Ecto neural progenitor cell (in vitro differentiated cells): ENCODE measurements at places on chromosomes 4 and X.

- no peak for DNase-seq
Measured at GRCh38 chr4:103626296-103626695, 93.5 kb downstream of the TACR3 start.

- no peak for DNase-seq
Measured at GRCh38 chrX:2901367-2902036, 27.6 kb downstream of the ARSD start.

DNA sequence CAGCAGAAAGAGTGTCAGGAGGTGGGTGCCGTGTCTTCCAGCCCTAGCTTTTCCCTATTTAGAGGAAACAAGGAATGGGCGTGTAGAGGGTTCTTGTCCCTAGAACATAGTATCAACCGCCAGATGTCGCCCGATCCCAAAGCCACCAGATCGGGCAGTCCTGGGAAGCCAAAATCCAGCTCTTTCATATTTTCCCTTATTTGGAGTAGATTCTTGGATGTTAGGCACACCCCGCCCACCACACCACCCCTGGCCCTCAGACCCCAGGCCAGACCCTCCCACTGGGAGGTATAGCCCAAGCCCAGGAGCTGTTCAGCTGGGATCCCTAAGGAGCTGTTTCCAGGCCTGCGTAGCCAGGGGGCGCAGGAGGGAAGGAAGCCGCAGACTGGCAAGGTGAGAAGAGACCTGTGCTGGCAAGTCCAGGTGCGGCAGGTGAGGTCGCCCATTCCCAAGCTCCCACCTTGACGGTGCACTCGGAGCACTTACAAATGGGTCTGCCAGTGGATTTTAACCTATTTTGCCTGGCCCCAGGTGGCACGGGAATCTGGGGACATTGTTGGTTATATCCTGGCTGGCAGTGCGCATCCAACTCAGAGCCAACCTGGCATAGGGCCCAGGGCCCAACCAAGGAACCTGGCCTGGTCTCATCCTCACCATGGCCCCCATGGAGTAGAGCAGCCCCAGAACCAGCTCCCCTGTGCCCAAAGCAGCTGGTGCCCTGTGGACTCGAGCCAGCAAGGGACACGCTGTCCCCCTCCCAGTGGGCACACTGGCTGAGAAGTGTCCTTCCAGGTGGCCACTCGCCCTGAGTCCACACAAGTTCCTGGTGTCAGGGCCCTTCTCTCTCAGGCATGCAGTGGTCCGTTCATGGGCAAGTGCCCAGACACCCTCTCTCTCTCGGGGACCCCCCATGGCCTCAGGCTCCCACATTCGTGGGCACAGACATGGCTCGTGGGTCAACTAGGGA, 811 bp downstream of the FLNA start:
- DNase-seq = peak; percentile 77

GRCh38 chrX:154988719-154989118, 33.8 kb downstream of the F8 start:
- DNase-seq = no peak

GRCh38 chr4:130233377-130234047, 1137.6 kb downstream of the C4orf33 start:
- no peak for DNase-seq

- no peak for DNase-seq
Measured at GRCh38 chrX:68994135-68994890, 165.5 kb downstream of the EFNB1 start.

GRCh38 chrX:15151267-15152186, 118.4 kb downstream of the ASB9 start:
- DNase-seq = no peak

DNA sequence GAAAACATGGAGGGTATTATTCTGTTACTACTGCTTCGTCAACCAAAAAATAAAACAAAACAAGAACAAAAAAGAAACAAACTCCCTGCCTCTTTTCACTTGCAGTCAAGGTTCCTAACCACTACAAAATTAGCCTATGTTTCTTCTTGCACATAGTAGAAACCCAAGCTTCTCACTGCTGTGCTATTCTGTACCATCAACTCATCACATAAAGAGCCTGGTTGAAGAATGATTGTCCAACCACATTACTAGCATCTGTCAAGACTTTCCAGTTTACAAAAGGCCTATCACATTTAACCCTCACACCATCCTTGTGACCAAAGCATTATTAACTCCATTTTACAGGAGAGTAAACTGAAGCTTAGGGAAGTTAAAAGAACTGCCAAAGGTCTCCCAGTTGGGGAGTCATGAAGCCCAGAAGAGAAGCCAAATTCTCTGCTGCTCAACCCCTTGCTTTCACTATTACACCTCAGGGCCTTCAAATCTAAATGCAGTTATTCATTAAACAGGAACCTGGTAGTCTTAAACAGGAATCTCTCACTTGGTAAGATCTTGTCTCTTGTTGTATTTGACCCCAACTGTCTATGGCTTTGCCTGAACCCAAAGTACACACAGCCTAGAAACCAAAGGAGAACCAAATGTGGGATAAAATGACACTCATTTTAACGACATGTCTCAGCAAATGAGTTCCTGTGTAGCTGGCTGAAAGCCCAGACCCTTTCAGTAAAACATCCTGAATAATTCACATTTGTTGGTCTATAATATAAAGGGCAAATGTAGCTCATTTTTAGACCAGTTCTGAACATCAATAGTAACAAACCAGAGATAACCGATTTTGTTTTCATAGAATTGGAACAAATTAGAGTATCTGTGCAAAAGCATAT, 8.6 kb downstream of the F9 start:
- DNase-seq = no peak

GRCh38 chrX:41802958-41803357, 79.0 kb downstream of the GPR82 start:
- DNase-seq = no peak

DNA sequence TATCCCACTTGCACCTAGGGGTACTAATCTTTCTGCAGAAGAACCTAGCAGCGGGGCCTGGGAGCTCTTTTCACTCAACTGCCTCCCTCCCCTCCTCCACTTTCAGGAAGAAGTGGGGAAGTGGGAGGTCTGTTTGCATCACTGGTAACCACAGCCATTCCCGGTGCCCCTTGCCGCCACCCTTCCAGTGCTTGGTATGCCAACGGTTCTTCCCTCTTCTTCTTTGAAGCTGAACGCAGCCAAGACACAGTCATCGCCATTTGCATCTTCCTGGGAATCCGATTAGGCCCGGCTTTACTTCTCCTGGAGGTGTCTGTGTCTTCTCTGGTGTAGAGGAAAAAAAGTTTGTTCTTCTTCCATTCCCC, 47.2 kb upstream of the RBPJ start:
- no peak for DNase-seq

GRCh38 chr4:3249711-3250437, 915 bp downstream of the MSANTD1 start:
- DNase-seq = no peak

DNA sequence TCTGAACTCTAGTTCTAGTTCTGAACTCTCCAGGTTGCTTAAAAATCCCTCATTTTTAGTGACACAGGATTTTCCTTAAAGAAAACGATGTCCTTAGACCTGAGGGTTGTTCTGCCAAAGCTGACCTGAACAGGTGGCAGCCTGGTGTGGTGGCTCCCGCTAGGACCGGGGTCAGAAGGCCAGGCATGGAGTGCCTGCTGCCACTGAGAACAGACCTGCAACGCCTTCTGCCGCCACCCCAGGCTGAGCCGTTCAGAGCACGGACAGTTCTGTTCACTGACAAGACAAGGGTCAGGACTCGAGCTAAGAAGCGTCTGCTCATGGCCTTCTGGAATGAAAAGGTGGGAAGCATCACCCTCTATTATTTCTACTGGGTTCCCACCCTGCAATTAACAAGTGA, 15.8 kb downstream of the DCTD start:
- no peak for DNase-seq

DNA sequence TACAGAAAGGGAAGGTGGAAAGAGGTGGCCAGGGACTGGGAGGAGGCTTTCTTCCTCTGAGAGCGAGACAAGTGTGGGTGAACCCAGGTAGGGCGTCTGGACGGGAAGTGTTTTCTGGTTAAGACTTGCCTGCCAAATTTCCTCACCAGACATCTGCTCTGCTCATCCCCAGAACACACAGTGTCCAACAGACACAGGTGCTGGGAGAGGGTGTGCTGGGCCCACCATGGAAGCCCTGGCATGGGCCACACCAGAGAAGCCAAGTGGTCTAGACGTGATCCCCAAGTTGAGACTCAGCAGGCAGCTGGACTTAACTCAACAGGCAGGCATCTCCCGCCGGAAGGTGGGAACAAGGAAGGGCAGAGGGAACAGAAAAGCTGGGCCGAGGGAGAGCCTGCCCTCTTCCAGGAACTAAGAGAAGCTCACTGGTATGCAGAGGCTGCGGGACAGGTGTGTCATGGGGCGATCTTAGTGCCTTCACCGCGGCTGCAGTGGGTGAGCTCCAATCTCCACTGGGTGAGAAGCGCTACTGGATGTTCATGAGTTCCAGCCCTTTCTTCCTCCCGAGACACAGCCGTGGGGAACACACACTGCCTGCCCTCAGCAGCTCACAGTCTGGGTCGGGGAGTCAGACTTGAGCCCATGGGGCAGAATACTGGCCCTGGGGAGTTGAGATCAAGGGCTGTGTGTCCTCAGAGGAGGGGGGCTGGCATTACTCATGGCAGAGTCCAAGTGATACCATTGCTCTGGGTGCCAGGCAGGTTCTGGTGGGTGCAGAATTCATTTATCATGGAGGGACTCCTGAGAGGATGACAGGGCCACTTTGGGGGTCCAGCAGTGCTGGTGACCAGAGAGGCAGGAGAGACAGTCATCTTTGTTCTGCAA, 110.2 kb downstream of the CPZ start:
- DNase-seq = peak; percentile 41

DNA sequence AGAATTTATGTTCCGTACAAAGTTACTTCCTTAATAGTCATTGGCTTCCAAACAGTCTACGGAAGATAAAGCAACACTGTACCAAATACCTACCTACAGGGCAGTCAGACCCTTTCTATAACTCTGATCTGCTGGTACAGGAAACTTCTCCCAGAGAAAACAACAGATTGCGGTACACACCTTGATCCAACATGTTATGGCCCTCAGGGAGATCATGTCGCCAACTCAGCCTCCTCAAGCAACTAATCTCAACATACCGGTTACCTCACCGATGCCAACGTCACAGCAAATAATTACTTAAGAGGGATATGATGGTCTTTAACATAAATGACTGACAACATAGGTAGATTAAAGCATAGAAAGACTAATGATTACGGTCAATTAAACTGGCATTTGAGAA, 70.4 kb downstream of the RFC1 start:
- no peak for DNase-seq

GRCh38 chr4:138049355-138049754, 192.8 kb downstream of the SLC7A11 start:
- DNase-seq = no peak

DNA sequence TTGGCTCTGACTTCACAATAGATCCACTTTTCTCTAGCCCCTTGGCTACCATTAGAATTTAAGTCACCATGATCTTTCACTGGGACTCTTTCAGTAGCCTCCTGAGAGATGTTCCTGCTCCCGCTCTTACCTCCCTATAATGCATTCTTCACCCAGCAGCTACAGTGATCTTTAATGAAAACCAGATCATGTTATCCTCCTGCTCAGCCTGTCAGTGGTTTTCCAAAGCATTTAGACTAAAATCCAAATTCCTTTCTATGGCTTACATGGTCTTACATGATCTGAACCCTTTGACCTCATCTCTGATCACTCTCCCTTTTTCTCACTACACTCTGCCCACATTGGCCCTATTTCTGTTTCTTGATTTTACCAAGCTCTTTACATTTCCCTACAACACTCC, 18.3 kb upstream of the RPS6KA3 start:
- DNase-seq = no peak

DNA sequence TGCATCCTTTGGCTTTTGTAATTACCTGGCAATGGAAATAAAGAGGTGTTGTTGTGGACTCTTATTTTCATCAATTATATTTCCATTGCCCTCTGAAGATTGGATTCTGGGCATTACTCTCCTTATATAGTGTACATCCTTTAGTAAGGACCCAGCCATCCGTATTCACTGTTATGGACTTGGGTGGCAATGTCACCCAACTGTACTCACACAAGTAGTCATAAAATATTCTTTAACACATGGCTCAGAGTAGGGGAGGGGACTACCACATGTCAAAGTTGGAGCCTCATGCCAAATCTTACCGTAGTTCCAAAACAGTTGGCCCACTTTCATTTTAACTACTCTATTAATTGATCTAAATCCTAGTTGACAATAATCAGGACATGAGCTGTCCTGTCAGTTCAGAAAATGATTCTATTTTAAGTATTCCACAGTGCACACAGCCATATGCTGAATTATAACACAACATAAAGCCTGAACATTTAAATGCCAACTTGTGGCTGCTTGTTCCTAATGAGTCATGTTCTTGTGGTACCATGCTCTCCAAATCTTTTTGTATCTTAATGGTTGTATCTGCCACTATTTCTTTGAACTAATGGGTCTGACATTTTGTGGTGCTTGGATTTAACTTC, 4.9 kb downstream of the FRAS1 start:
- no peak for DNase-seq

DNA sequence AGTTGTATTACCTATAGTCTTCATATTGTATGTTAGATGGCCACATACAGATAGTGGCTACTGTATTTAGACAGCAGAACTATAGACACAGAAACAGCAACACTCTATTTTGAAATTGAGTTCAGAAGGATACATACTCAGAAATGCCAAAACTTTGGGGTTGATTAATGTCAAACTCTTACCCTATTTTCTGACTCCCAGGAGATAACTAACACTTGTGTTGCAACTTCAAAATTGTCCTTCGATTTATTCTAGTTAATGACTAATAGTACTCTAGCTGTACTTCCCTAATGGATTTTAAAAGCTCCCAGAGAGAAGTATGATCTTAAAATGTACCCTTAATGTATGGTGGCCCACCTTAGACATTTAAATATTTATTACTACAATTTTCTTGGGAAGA, 229.9 kb upstream of the UGT8 start:
- DNase-seq = no peak

GRCh38 chr4:55447108-55447708, 51.5 kb downstream of the TMEM165 start:
- no peak for DNase-seq

GRCh38 chr4:177271091-177271490, 38.6 kb upstream of the NEIL3 start:
- DNase-seq = no peak

DNA sequence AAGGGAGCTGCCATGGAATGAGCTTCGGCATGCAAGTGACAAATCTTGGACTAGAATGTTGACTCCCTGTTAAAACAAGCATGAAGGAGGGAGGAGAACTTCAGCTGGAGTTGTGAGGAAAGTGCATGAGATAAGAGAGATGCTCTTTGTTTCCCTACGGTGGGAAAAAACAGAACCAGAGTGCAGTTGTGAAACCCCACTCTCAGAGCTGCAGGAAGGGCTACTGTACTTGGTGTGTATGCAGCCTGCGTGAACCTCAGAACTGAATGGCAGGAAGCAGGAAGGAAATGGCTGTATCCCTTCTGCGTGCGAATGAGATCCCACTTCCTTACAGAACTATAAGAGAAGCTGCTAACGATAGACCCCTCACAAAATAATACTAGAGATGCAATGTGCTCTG, 57.2 kb downstream of the EGF start:
- DNase-seq = no peak

- no peak for DNase-seq
Measured at GRCh38 chr4:78477276-78477675, 74.3 kb upstream of the ANXA3 start.

- DNase-seq = no peak
Measured at GRCh38 chr4:56130606-56131155, 181.9 kb downstream of the CEP135 start.

- DNase-seq = no peak
Measured at GRCh38 chrX:16903274-16904022, 33.3 kb upstream of the RBBP7 start.
